Hematopoietic multipotent progenitor cell treated with erythropoietin and hydrocortisone succinate and interleukin-3 and kit ligand, for 6 days (in vitro differentiated cells): ENCODE measurements at places on chromosomes 12 and 14.

GRCh38 chr12:42763682-42764081 is 174.1 kb upstream of the PRICKLE1 start:
- DNase-seq: no peak

- DNase-seq: no peak
Observed at GRCh38 chr14:81960781-81961180, 427.1 kb upstream of the SEL1L start.

DNA sequence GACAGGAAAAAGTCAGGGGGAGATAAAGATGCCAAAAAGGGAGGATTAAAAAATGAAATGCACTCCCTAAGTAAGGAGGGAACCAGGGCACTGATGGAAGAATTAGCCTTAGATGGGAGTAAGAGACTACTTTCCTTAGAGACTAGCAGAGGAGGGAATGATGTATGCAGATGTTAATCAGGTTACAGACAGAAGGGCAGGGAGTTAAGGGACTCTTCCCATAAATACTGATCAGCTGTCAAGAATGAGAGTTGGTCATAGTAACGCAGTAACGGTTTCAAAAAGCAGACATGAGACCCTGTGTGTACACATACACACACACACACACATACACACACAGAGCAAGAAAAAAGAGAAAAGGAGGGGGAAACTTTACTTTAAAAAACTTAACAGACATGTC is 93.4 kb downstream of the PHLDA1 start:
- no peak for DNase-seq

- DNase-seq: peak; percentile 83
Observed at GRCh38 chr14:100317912-100318808, 5.0 kb upstream of the SLC25A47 start.

DNA sequence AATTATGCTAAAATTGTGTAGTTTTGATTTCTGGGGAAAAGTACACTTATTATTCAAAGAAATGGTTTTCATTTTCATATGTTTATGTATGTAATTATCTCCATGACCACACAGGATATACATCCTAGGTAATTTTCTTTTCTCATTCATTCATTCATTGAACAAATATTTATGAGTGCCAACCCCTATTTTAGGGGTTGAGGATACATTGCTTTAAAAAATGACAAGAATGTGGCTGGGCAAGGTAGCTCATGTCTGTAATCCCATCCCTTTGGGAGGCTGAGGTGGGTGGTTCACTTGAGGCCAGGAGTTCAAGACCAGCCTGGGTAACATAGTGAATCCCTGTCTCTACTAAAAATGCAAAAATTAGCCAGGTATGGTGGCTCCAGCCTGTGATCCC is 40.9 kb downstream of the SGPP1 start:
- no peak for DNase-seq

- DNase-seq: no peak
Observed at GRCh38 chr12:88371416-88372183, 208.7 kb downstream of the KITLG start.

DNA sequence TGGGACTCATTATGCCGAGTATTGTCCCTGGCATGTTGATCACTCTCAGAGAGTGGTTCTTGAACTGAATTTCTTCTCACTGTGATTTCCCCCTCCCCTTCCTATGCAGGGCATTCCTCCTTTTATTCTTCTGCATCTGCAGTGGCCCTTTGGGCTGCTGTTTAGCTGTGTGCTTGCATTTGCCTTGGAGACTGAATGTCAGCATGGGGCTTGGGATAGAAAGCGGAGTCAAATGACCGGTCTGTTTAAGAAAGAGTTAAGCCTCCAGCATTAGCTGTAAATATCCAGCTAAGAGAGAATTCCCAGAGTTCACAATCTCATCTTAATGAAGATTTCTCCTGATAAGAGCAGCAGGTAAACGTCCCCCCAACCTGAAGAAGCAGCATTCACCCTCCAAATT is 65.6 kb upstream of the RMST start:
- no peak for DNase-seq

DNA sequence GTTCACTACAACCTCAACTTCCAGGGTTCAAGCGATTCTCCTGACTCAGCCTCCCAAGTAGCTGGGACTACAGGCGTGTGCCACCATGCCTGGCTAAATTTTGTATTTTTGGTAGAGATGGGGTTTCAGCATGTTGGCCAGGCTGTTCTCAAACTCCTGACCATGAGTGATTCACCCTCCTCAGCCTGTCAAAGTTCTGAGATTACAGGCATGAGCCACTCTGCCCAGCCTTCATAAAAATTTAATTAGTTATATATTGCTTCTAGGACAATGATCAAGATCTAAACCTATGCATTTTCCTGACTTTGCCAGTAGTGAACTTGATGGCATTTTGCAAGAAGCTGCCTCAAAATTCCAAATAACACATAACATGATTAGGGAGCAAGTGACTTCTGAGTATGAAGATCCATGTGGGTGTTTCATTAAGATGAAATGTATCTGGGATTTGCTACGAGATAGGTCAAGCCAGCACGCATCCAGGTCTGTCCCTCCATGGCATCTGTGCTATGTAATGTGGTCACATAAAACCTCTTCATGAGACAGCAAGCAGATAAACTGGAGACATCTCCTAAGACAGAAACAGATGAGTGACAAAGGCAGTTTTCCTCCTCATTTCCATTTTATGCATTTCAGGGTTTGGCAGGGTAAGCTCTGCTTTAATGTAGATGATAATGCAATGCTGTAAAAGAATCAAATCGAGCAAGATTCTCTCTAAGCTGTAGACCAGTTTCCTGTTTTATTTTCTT is 319.4 kb upstream of the ATP2B1 start:
- DNase-seq: no peak

- DNase-seq: no peak
Observed at GRCh38 chr14:69500736-69501135, 16.2 kb downstream of the PLEKHD1 start.
